Dermis microvascular lymphatic vessel endothelial cell (primary cell): ENCODE measurements at places on chromosomes 13 and 19. TPM values are rescaled to one million over a fixed set of nuclear protein-coding genes. Genes with fewer than 3 reads are reported as not detected.

The PLPPR3 gene
- total RNA-seq: 0.38 and 0.39 TPM in 2 replicates

The PDX1 gene
- not detected in 2 replicates for total RNA-seq

The MBD3L3 gene
- not detected in 2 replicates for total RNA-seq

The TEKTIP1 gene
- total RNA-seq: not detected in 2 replicates

The TMEM59L gene
- under 0.01 TPM in 1 of 2 replicates, not detected in the other for total RNA-seq

The FCGBP gene
- under 0.01 TPM in 2 replicates for total RNA-seq

The ARHGEF7 gene
- total RNA-seq: 227 and 250 TPM in 2 replicates

The C19orf18 gene
- 0.13 TPM in 2 replicates for total RNA-seq

The ZNF99 gene
- total RNA-seq: not detected in 2 replicates

The PSG1 gene
- 0.13 and 0.76 TPM in 2 replicates for total RNA-seq

The CEACAM8 gene
- not detected in 2 replicates for total RNA-seq

The DACT3 gene
- under 0.01 and 0.13 TPM in 2 replicates for total RNA-seq

The CARM1 gene
- total RNA-seq: 19.0 and 26.4 TPM in 2 replicates

The TNPO2 gene
- 14.2 and 34.3 TPM in 2 replicates for total RNA-seq

The ZNF468 gene
- 14.8 and 17.4 TPM in 2 replicates for total RNA-seq

The NLRP7 gene
- total RNA-seq: not detected in 2 replicates

The TMEM238 gene
- total RNA-seq: 0.26 and 0.63 TPM in 2 replicates

The TMPRSS9 gene
- total RNA-seq: not detected in 2 replicates

The STRN4 gene
- 68.2 and 108 TPM in 2 replicates for total RNA-seq

The GPR4 gene
- 1.0 and 1.5 TPM in 2 replicates for total RNA-seq

The ADAMTS10 gene
- 4.2 and 13.0 TPM in 2 replicates for total RNA-seq

The SCGB2B2 gene
- 0.13 TPM in 1 of 2 replicates, not detected in the other for total RNA-seq

The PNMA8A gene
- under 0.01 and 0.26 TPM in 2 replicates for total RNA-seq

The KLF1 gene
- 0.13 and 0.25 TPM in 2 replicates for total RNA-seq

The PBX4 gene
- 0.13 TPM in 1 of 2 replicates, not detected in the other for total RNA-seq

The SHISA2 gene
- 1.8 and 4.0 TPM in 2 replicates for total RNA-seq

The POU2F2 gene
- 0.26 and 1.0 TPM in 2 replicates for total RNA-seq

The C19orf67 gene
- total RNA-seq: not detected in 2 replicates

The LILRB1 gene
- total RNA-seq: 0.13 TPM in 1 of 2 replicates, not detected in the other

The SWSAP1 gene
- total RNA-seq: 1.0 and 1.1 TPM in 2 replicates

The PSG3 gene
- total RNA-seq: under 0.01 and 0.13 TPM in 2 replicates

The NOVA2 gene
- 5.1 and 7.8 TPM in 2 replicates for total RNA-seq

The CFAP97D2 gene
- not detected in 2 replicates for total RNA-seq

The ATXN8OS gene
- not detected in 2 replicates for total RNA-seq

The CEACAM7 gene
- 0.39 and 3.9 TPM in 2 replicates for total RNA-seq

The ZNF470 gene
- total RNA-seq: 3.1 and 3.5 TPM in 2 replicates

The NAPSA gene
- total RNA-seq: under 0.01 TPM in 2 replicates

The CNN2 gene
- 92.6 and 93.6 TPM in 2 replicates for total RNA-seq

The BICRA gene
- total RNA-seq: 2.8 and 5.7 TPM in 2 replicates
